Gastrocnemius medialis (tissue), 4 donors: ENCODE measurements at places on chromosomes 2 and 18. TPM values are rescaled to one million over a fixed set of nuclear protein-coding genes. Genes with fewer than 3 reads are reported as not detected.

- DNase-seq = no peak
Observed at GRCh38 chr18:31801078-31801477, 40.4 kb upstream of the SLC25A52 start.

DNA sequence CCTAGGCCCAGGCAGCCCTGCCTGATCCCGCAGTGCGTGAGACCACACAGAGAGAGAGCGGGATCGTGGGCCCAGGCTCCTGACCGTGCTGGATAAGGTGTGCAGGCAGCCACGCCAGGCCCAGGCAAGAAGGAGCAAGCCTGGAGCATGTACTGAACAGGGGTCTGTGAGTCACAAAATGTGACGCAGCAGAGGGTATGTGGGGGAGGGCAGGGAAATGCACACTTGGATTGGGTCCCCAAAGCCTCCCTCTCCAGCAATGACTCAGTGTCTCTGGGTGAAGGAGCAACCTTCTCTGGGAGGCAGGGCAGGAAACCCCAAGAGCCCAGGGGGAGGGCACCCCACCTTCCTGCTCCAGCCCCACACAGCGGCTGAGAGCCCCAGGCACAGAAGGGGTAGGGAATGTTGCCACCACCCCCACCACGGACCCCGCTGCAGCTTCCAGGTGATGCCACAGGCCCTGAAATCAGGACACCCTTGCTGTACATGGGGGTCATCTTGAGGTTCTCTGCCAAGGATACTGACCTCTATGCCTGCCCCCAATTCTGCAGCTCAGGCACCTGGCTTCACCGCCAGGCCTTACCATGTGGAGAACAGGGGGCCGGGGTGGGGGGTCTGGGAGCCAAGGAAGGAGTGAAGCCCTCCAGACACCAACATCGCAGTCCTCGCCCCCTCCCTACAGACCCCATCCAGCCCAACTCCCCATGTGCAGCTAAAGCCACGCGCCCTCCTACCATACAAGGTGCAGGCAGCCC lies 1.3 kb upstream of the GPC1 start:
- DNase-seq = no peak

DNA sequence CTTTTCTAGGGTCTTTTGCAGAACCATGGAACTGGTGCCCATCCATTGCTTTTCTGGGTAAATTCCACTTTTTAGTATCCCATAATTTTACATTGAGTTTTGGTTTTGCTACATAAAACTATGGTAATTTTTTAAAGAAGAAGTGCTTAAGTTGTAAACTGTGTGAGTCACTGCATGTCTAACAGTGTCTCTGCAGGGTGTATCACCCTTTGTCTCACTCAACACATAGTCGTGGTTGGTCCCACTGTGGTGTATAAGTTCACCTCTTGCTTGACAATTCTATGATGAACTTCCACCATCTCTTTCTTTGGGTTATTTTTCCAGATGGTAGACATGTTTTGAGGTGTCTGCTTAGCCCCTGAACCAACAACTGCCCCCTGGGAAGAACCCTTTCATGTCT lies 10.5 kb downstream of the SCTR start:
- DNase-seq = no peak

DNA sequence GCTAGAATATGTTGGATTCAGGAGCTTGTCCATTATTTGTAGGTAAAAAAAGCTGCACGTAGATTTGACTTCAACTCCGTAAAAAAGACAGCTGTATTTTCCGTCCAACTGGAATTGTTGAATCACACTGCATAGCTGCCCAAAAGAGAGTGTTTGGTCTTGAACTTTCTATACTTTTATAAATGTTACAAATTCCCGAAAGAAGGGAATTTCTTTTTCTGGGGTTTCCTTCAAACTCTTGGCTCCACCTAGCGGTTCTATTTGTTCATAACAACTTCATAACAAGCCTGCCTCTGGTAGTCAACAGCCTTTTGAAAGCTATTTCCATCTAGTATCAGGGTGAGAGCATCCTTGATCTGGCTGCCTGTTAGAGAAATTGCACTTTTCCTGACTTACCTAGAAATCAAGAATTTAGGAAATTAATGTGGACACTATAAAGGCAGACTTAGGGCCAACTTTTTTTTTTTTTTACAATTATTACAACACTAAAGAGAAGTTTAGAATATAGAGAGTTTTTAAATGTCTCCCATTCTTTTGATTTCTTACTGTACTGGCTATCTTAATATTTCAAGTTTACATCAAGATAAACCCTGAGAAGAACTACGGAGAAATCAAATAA lies 48.1 kb downstream of the TMEM185B start:
- DNase-seq = no peak

- peak; percentile 43 for DNase-seq
Observed at GRCh38 chr18:44732599-44732998, 51.9 kb downstream of the SETBP1 start.

DNA sequence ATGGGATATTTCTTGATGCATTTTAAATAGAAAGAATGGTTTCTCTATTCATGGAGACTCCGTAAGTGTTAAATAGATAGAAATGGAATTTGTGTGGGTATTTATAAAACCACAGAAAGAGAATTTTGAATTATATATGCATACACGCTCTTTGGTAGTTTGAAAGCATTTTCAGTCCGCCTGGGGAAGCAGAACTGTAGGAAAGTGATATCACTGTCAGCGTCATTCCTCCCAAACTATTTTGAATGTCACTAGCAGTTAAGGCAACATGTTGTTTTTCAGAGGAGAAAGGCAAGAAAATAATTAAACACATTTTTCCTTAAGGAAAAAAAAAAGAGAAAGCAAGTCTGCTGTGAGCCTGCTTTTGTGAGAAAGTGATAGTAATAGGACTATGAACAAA lies 8.7 kb upstream of the ERMN start:
- no peak for DNase-seq

GRCh38 chr2:144468823-144469595 lies 50.9 kb downstream of the ZEB2 start:
- DNase-seq = no peak

DNA sequence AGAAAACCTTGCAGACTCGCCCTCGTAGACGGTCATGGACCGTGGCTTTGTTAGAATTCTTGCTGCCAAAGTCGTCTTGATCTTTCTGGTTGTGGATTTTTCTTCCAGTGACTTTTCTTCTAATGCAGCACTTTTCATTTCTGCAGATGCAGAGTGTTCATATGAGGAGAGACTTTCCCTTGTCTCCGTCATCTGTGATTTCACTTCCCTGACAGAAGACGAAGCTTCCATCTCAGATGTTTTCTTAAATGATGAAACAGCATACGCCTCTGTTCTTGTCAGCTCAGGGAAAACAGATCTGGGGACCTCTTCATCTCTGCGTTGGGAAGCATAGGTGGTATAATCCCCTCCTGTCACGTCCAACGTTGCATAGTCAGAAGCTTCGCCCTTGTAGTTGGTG lies 50.9 kb downstream of the PLEKHA3 start:
- DNase-seq = no peak

TMEM17 gene
- 0.15 TPM for total RNA-seq
